Stimulated activated CD4-positive, alpha-beta T cell treated with anti-CD3 and anti-CD28 coated beads, TNF-alpha, amount 100 ng/mL, for 24 hours (primary cell): ENCODE measurements at places on chromosomes 13 and 19.
A peak's percentile ranks its signal among the peaks of the same experiment; 100 is the strongest.

GRCh38 chr19:31256593-31256960 is 92.7 kb downstream of the TSHZ3 start:
- no peak for DNase-seq

DNA sequence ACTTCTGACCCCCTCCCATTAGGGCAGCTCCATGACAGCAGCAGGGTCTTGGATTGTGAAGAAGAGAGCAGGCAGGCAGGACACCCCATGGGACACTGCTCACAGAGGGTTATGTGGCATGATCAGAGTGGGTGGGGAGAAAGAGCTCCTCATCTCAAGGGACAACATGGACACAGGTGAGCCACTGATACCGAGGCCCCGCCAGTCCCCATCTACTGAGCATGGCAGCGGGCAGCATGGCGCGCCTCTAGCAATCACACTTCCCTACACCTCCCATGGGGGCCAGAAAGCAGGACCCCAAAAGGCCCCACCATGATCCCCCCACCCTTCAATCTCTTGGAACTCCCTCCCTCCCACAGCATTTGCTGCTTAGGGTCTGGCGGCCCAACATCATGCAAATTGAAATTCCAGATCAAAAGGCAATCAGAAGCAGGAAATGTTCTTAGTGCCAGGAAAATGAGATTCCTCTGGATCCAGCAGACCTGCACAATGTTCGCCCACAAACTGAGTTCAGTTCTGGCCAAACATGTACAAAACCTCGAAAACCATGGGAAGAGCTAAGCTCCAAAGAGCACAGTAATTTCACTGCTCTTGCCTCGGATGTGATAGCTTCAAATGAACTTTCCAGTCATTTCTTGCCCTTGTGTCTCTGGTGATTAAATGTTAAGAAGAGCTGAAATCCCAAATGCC is 14.8 kb downstream of the DOCK9 start:
- no peak for DNase-seq

DNA sequence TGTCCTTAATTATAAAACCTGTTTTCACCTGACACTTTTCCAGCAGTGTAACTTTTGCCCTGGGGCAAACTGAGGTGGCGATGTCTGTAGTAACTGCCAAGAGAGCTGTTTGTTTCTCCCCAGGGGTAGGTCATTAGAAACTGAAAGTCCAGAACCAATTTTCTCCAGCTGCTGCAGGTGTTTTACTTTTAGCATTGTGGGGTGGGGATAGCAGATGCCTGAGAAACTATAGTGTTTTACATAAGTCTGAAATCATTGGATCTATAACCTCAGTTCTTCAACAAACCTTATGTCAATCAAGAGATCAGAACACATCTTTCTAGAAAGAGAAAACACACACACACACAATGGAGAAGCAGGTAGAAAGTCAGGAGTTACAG is 92.7 kb downstream of the LHFPL6 start:
- no peak for DNase-seq

GRCh38 chr13:66359910-66360552 is 870.1 kb downstream of the PCDH9 start:
- DNase-seq: no peak

GRCh38 chr13:91122766-91123165 is 224.7 kb upstream of the MIR17HG start:
- no peak for DNase-seq

- no peak for DNase-seq
Observed at GRCh38 chr13:95217920-95218830, 83.1 kb downstream of the ABCC4 start.

DNA sequence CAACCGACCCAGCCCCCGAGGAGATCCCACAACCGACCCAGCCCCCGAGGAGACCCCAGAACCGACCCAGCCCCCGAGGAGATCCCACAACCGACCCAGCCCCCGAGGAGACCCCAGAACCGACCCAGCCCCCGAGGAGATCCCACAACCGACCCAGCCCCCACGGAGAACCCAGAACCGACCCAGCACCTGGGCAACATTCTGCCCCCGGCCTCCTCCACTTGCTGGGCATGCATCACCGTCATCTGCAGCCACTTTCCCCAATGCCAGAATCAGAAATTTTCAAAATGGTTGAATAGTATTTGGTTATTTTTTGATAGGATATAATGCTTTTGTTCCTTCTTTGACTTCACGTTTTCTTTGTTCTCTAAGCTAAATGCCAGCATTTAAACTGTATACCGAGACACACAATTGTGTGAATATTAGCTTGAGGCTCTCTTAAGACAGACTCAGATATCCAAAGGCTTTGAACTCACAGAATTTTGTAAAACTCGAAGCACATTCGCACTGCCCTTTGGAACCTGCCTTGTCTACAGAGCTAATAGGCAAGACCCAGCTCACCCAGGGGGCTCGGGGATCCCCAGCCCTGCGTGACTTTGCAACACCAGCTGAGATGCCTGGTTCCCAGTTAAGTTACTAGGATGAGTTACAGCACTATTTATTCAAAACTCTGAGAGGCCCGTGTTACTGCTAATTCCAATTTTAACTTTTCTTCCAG is 15.5 kb upstream of the RASA3 start:
- DNase-seq: no peak

DNA sequence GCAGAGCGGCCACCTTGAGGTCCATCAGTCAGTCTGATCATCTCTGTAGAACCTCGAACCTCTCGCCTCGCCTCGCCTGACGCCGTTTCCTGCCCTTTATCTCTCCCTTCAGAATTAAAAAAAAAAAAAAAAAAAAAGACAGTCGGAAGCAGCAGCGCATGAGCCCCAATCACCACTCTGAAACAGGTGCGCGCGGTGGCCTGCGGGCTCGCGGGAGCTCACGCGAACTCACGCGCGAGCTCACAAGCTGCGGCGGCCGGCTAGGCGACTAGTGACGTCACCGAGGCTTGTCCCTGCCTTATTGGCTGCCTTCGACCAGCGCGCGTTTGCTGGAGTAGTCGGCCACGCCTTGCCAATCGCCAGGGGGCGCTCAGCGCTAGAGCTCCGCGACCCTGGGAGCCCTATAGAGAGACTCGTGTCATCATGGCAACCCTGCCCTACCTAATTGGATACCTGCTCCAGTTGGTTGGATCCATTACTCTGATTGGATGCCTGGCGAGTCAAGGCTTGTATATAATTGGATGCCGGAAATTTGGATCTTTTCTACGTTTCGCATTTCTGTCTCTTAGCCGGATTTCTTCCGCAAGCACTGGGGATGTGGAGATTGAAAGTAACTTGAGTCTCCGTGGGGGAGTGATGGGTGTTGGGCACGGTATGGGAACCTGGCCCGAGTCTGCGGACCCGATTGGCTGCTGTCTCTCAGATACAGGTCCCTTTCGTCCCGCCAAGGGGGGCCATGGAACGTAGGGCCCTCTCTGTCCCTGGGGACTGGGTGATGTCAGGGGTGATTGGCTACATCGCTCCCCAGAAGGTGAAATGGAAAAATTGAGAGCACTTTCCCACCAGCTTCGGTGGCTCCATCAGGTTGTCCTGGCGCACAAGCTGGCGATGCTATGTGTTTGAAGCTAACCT is 31.6 kb downstream of the SYT3 start:
- peak; percentile 63 for DNase-seq

GRCh38 chr13:27132538-27132937 is 39.1 kb downstream of the USP12 start:
- DNase-seq: no peak

DNA sequence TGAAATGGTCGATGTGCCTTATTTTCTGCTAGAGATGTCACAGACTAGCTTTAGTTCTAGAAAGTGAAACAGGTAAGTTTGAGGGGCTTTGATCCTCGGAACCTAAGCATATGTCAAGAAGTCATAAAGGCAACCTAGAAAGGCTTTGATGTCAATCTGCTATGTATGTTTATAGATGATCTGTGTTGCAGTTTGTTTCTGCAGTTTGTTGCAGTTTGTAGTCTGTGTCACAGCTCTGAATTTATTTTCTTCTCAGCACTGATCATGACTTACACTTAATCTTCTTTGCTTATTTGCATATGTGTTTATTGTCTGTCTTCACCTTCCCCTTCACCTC is 5.9 kb downstream of the LSM14A start:
- no peak for DNase-seq

DNA sequence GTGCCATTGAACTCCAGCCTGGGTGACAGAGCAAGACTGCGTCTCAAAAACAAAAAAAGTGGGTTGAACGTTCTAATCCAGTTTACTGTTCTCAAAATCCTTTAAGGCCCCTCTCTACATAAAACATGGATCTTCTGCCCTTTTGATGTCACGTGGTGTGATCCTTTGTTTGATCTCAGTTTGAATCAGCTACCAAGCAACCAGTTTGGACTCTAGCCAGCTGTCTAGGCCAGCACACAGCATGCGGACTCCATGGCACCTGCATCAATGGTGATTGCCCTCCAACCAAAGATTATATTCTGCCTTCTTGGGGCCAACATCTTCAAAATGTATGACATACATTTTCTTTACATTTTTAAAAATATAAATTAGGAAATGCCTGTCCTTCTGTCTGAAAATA is 365.4 kb downstream of the NDFIP2 start:
- no peak for DNase-seq

- DNase-seq: no peak
Observed at GRCh38 chr19:13011653-13012389, 16.5 kb downstream of the NFIX start.

DNA sequence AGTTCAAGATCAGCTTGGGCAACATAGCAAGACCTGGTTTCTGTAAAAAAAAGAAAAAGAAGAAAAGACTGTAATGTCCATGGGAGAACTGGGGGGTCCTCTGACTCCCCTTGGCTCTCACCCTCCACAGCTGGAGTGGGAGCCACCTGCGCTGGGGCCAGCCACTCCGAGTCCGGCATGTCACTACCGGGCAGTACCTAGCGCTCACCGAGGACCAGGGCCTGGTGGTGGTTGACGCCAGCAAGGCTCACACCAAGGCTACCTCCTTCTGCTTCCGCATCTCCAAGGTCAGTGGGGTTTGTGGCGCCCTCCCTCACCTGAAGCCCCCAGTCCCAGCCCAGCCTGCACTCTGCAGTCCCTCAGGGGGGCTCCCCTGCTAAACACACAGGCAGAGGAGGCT is 14.7 kb downstream of the RYR1 start:
- no peak for DNase-seq

- no peak for DNase-seq
Observed at GRCh38 chr13:53121131-53121773, 92.6 kb downstream of the OLFM4 start.

- DNase-seq: no peak
Observed at GRCh38 chr13:31805841-31806240, 66.5 kb downstream of the RXFP2 start.

DNA sequence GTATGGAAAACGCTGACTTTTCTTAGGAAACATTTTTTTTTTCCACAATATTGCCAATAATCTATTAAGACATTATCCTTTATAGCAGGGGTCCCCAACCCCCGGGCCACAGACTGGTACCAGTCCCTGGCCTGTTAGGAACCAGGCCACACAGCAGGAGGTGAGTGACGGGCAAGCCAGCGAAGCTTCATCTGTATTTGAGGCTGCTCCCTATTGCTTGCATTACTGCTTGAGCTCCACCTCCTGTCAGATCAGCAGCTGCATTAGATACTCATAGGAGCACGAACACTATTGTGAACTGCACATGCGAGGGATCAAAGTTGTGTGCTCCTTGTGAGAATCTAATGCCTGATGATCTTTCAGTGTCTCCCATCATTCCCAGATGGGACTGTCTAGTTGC is 793.7 kb downstream of the SLITRK5 start:
- no peak for DNase-seq
